ENCODE measurements at places on chromosomes 3 and 15.

GRCh38 chr15:82549199-82549665 lies 9.0 kb upstream of the RPS17 start:
- DNase-seq = no peak

DNA sequence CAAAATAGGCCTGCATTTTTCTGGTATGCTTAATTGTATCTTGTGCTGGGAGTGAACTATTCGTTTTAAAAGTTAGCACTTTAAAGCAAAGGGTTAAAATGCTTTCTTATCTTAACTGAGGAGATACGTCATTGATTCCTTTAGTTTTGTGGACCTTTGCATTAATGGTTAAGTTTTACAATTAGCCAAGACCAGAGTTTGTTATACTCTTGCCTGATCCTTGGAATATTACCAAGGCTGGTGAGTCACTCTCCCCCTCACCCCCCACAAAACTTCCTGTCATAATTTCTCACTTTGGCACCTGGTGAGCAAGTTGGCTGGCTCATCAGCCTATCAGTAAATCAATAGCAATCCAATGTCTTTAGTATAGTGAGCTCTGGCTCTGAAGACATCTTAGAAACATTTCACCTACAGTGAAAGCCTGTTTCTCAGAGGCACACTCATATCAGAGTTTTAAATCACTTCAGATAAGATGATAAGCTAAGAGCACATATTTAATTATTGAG lies 26.7 kb downstream of the SLC2A2 start:
- DNase-seq = no peak

- no peak for DNase-seq
These were observed 15.7 kb downstream of the GK5 start for GRCh38 chr3:142209655-142210054.

- DNase-seq = no peak
These were observed 436.7 kb downstream of the EPHB1 start for GRCh38 chr3:135231737-135232136.

- no peak for DNase-seq
These were observed 21.9 kb downstream of the DAPK2 start for GRCh38 chr15:64024172-64025050.

- no peak for DNase-seq
These were observed 550.4 kb upstream of the SGO1 start for GRCh38 chr3:20736287-20736852.

DNA sequence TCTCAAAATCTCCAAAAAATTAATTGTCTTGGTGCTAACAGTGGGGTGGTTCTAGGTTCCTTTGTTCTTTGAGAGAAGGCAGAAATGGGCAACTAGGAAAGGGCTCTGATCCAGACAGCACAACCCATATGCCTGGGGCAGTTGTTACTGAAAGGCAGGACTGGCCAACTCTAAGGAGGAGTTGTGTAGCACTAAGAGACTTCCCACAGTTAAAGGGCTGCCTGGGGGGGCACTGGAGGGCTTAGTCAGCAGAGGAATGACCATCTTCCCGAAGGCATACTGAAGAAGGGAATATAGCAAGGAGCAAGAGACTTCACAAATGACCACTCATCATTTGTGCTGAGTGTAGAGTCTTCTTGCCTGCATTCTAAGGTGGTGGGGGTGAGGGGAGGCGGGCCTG lies 15.8 kb downstream of the ILDR1 start:
- DNase-seq = no peak

DNA sequence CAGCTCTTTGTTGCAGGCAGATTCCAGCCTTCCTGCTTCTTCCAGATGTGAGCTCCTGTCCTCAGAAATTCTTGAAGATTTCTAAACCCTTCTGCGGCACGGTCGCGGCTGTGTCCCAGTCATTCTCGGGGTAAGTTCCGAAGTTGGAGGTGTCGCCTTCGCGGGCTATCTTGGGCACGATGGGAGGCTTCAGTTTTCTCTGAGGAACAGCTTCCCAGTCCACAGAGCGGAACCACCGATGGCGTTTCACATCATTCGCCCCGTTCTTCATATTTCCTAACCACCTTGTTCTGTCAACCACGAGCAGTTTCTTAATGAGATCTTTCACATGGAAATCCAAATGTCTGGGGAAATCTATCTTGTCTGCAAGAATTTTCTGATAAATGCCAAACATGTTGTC lies 24.7 kb upstream of the CERS3 start:
- DNase-seq = no peak

GRCh38 chr15:31446546-31446945 lies 119.9 kb downstream of the KLF13 start:
- no peak for DNase-seq

- no peak for DNase-seq
These were observed 2.0 kb downstream of the GP5 start for GRCh38 chr3:194396859-194397756.

- no peak for DNase-seq
These were observed 110.8 kb downstream of the NR2E3 start for GRCh38 chr15:71921191-71921590.

GRCh38 chr3:69212411-69213160 lies 90.2 kb upstream of the LMOD3 start:
- DNase-seq = no peak

DNA sequence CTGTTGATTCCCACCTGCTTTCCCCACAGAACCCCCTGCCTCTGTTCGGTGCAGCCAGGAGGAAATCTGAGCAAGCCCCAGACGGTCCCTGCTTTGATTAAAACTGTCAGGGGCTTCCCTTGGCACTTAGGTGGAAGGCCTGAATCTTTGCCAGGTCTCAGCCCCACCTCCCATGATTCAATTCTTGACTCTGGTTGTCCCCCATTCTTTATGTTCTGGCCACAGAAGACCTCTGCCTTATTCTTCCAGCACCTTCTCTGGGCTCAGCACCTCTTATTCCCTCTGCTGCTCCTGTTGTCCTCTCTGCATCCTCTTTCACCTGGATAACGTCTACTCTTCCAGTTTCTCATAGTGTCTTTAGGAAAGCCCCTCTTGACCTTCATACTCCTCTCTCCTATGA lies 349.4 kb downstream of the PTPRG start:
- DNase-seq = no peak

DNA sequence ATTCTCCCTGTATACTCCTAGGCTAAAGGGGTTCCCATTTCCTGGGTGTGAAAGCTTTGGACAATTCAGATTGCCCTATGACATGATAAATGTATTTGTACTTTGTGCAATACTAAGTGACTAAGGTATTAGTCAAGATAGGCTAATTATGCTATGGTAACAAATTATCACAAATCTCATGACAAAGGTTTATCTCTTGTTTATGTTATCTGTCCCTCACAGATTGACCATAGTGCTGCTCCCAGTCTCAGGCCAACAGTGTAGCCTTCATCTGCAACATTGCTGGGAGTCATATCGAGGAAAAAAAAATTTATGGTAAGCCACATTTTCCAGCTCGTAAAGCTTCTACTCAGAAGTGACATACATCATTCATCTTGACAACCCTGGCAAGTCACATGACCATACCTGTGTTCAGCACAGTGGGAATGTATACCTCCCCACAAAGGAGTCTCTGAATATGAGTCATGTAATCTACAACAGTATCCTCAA lies 346.2 kb downstream of the IGSF11 start:
- no peak for DNase-seq

- DNase-seq = no peak
These were observed 59.2 kb downstream of the CDIN1 start for GRCh38 chr15:36638671-36639070.

DNA sequence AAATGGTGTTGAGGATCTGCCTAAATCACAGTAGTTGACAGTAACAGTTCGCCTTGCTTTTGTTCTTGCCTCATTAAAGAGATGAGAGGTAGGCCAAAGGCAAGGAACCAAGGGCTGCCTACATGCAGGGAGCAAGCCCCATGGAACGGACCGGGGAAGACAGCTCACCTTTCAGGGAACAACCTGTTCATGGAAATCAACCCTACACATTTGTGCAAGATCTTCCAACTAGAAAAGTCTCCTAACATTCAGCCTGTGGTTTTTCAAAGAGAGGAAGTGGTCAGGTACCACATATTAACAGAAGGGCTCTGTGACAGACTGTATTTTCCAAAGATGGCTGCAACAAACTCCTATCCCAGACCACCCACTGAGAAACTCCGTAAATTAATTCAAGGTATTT lies 1031.8 kb upstream of the NR2F2 start:
- DNase-seq = peak; percentile 15

GRCh38 chr3:123421353-123422174 lies 27.3 kb downstream of the ADCY5 start:
- DNase-seq = no peak

Data from CMK (cell line).